Ascending aorta (tissue), 2 donors: ENCODE measurements at places on chromosomes 6 and 20. TPM values are rescaled to one million over a fixed set of nuclear protein-coding genes. Genes with fewer than 3 reads are reported as not detected.
A peak's percentile ranks its signal among the peaks of the same experiment; 100 is the strongest.

ZKSCAN3 gene
- 0.21 TPM for total RNA-seq

BMP7 gene
- not detected for total RNA-seq

HAO1 gene
- not detected for total RNA-seq

PTGIS gene
- total RNA-seq: 288 TPM

NR2E1 gene
- total RNA-seq: not detected

PTCRA gene
- total RNA-seq: not detected

SLC22A2 gene
- not detected for total RNA-seq

MLN gene
- not detected for total RNA-seq

- no peaks in the 10 kb centered on the region for H3K36me3 ChIP-seq
- H3K4me1 ChIP-seq: no peaks in the 10 kb centered on the region
- no peak overlapping the region for H3K27ac ChIP-seq
- H3K27me3 ChIP-seq: no peaks in the 10 kb centered on the region
- no peak for DNase-seq
These were observed 109.6 kb upstream of the BACH2 start for GRCh38 chr6:90406142-90406794.

- no peaks in the 10 kb centered on the region for H3K27me3 ChIP-seq
- H3K36me3 ChIP-seq: no peaks in the 10 kb centered on the region
- DNase-seq: no peak
- H3K27ac ChIP-seq: no peak overlapping the region
- H3K4me1 ChIP-seq: no peaks in the 10 kb centered on the region
- H3K4me3 ChIP-seq: no peak overlapping the region
These were observed 24.1 kb upstream of the SALL4 start for GRCh38 chr20:51826372-51826771.

GRCh38 chr20:63759377-63759901 lies 19.9 kb downstream of the SLC2A4RG start:
- H3K27me3 ChIP-seq: no peaks in the 10 kb centered on the region
- no peak overlapping the region for H3K4me3 ChIP-seq
- H3K27ac ChIP-seq: no peak overlapping the region
- no peaks in the 10 kb centered on the region for H3K36me3 ChIP-seq
- DNase-seq: no peak
- no peaks in the 10 kb centered on the region for H3K4me1 ChIP-seq

DNA sequence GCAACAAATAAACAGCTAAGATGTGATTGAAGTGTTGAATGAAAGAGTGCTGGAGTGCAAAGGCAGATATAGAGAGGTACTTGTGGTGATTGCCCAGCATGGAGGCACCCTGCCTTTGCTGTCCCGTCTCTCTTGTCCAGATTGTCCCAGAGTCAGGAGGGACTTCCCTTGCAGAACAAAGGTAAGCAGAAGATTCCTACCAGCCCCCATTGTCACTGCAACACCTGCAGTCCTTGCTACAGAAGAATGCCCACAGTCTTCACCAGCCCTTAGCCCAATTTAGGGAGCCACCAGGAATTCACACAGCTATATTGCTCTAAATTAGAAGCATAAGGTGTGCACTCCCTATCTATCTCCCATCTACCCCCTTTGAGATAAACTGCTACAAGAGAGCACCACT lies 491.8 kb downstream of the KIF16B start:
- H3K27me3 ChIP-seq: no peaks in the 10 kb centered on the region
- no peak for DNase-seq
- H3K27ac ChIP-seq: no peak overlapping the region
- no peaks in the 10 kb centered on the region for H3K36me3 ChIP-seq

DNA sequence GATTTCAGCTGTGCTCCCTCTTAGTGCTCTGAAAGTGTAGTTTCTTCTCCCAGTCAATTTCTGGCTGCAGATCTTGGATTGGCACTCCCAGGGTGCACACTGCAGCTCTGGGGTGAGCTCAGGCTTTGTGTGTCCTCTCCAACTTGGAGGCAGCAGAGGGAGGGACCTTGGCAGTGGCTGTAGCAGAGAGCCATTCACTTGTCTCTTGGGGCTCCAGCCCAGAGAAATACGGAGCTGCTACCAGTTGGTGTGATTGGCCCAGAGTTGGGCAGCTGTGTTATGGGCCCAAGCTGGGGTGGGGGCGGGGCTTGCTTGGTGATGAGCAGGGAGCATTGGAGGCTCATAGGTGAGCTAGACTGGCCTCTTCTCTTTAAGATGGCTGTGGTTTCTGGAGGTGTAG lies 65.9 kb downstream of the KLHL32 start:
- no peak for DNase-seq
- no peak overlapping the region for H3K27ac ChIP-seq
- no peaks in the 10 kb centered on the region for H3K27me3 ChIP-seq
- H3K4me3 ChIP-seq: no peak overlapping the region

GRCh38 chr6:2857580-2858337 lies 16.1 kb upstream of the SERPINB1 start:
- H3K27me3 ChIP-seq: no peaks in the 10 kb centered on the region
- H3K36me3 ChIP-seq: no peaks in the 10 kb centered on the region
- peak overlapping the region; percentile 36 for H3K4me3 ChIP-seq
- DNase-seq: no peak

DNA sequence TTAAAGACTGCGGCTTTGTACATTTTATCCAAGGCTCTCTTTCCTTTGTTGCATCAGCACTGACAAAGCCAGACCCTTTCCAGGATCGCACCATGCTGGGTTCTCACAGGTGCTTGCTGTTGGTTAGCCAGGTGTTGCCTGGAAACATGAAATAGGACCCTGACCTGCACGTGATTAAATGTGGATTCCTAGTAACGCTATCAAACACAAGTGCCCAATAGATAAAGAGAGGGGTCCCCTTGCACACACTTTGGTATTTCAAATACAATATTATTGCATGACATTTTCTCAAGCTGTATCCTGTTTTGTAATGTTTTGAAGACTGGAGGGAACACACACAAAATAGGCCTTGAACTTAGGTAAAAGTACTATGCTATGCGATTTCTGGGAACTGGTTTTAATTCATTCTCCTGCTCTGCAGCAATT lies 73.3 kb downstream of the AKAP12 start:
- no peaks in the 10 kb centered on the region for H3K36me3 ChIP-seq
- no peaks in the 10 kb centered on the region for H3K27me3 ChIP-seq
- H3K4me3 ChIP-seq: no peak overlapping the region
- H3K4me1 ChIP-seq: no peaks in the 10 kb centered on the region

GRCh38 chr20:56730003-56730402 lies 100.9 kb downstream of the TFAP2C start:
- H3K27me3 ChIP-seq: no peaks in the 10 kb centered on the region
- no peaks in the 10 kb centered on the region for H3K4me1 ChIP-seq
- DNase-seq: no peak
- no peak overlapping the region for H3K27ac ChIP-seq

DNA sequence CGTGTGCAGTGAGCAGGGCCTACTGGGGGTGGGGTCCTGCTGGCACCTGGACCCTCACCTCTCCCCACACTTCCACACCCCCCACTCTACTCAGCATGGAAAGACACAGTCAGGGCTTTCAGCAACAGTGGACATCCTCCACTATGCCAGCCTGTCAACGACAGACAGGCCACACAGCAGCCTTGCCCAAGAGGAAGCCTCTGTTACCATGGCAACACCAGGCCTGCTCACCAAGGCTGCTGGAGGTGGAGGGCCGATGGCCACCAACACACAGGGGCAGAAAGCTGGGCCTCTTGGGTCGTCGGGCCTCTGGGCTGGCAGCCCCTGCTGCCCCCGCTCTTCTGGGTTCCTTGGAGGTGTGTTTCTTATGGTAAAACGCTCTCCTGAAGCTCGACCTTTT lies 13.6 kb downstream of the BNIP5 start:
- no peaks in the 10 kb centered on the region for H3K36me3 ChIP-seq
- H3K4me3 ChIP-seq: no peak overlapping the region
- no peaks in the 10 kb centered on the region for H3K4me1 ChIP-seq
- no peaks in the 10 kb centered on the region for H3K27me3 ChIP-seq
- no peak overlapping the region for H3K27ac ChIP-seq
